Pulmonary artery endothelial cell (primary cell): ENCODE measurements at places on chromosomes 7 and 10.

DNA sequence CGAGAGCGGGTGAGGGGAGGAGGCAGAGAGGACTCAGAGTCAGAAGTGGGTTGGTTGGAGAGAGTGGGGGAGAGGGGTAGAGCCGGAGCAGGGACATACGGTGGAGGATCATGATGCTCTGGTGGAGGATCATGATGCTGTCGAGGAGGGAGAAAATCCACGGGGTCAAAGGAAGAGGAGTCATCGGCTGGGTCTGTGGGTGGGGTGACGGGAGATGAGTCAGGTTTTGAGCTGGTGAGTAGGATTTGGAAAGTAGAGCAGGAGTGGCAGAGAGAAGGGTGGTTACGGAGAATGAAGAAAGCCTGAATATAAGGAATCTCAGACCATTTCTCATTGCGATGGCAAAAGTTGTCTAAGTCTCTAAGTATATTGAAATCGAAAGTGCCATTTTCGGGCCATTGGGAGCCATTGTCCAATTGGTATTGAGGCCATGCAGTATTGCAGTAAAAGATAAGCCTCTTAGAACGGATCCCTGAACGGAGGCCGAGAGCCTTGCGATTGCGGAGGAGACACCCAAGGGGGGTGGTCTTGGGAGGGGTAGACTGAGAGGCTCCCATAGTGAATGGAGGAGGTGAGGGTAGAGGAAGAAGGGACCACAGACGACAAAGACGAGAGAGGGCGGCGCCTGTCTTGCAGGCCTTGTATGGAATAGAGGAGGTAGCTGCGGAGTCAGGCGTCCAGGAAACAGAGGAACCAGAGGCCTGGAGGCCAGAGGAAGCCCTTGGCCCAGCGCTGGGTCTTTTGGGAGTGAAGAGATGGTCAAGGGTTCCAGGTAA, 23.8 kb downstream of the SCIN start:
- DNase-seq, result no peak

DNA sequence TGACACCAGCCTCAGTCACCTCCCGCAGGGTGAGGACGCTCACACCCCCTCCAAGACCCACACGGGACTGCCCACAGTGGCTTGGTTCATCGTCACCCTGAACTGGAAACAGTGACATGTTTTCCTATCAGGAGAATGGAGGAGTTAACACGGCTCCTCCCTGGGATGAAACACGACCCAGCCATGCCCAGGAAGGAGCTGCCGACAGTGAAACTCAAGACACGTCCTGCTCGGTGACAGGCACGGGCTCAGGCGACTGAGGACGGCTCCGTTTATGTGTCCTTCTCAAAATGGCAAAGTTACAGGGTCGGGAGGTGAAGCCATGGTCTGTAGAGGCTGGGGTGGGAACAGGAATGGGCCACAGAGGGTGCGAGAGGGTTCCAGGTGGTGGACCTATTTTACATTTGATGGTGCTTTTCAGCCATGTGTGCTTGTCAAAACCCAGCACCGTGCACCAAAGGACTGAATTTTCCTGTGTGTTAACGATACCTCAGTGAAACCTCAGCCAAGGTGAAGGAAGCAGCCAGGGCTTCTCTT, 272.4 kb downstream of the ADARB2 start:
- DNase-seq, result no peak

DNA sequence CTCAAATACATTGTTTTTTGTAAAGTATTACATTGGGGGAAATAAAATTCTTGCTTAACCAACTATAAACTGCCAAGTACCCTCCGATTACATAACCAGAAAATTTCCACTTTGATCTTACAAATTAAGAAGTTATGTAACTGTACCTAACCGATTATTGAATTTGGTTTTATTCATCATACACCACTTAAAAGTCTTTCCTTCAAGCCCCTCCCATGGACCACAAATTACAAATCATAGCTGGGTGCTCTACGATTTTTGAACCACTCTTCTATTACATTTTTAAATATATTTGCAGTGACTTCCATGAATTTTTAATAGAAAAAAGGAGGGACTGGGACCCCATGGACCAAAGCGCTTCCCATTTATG, 630 bp downstream of the ZNF680 start:
- DNase-seq, result no peak

- no peak for DNase-seq
These were observed 50.2 kb upstream of the GNA12 start for GRCh38 chr7:2894118-2894940.

- DNase-seq, result no peak
These were observed 79.5 kb downstream of the FAM185A start for GRCh38 chr7:102828286-102828685.

- DNase-seq, result no peak
These were observed 232.7 kb downstream of the IMMP2L start for GRCh38 chr7:111329367-111330234.

DNA sequence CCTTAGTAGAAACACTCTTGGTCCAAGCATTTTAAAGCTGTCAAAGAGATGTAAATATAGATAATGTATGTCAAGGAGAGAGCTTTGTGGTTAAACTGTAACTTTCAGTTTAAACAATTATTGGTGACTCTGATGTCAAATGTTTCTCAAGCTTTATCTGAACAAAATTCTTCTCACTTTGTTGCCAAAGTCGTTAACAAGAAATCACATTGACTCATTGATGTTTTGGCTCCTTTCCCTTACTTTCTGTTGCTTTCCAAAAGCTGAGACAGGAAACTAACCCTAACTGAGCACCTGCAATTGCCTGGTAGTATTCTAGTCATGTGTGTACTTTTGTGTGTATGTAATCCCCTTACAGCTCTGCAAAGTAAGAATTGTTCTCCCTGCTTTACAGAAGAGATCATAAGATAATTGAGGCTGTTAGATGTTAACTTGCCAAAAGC, 108.5 kb downstream of the CFTR start:
- DNase-seq, result no peak

DNA sequence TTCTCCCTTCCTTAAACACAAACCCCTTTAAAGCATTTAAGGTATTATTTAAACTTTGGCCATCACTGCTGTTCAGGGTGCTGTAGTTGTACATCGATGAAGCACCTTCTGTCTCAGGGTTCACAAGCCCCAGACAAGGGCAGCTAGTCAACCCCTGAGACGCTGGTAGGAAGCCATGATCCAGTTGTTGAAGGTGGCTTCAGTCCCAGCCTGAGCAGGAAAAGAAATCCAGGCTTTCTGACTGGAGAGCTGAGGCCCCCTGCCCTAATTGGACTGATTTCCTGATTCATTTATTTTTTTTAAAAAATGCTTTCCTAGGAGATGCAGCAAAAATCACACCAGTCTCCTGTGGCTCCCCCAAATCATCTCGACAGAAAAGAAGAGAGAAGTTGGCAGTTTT, 15.8 kb downstream of the CPA1 start:
- DNase-seq, result no peak

DNA sequence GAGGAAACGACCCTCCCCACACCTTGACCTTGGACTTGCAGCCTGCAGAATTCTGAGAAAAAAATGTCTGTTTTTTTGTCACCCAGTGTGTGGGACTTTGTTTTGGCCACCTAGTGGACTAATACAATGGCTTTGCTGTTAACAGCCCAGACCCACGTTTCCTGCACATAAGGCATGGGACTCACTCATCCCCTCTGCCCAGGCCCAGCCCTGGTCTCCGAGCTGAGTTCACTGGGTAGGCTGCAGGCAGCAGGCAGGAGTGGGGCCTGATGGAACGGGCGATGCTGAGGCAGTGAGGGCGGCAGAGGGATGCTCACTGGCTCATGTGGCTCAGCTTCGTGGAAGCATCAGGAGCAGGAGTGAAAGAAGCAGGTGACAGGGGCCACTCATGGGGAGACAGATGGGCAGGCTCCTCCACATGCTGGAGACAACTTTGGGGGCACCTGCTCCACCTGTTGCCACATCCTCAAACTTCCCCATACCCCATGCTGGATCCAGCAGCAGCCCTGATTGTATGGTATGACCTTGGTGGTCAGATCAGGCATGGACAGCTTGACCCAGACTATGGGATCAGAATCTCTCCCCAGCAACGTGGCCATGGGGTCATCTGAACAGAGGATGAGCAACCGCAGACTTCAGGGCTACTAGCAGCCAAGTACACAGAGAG, 65.8 kb upstream of the ANTXRL start:
- no peak for DNase-seq

DNA sequence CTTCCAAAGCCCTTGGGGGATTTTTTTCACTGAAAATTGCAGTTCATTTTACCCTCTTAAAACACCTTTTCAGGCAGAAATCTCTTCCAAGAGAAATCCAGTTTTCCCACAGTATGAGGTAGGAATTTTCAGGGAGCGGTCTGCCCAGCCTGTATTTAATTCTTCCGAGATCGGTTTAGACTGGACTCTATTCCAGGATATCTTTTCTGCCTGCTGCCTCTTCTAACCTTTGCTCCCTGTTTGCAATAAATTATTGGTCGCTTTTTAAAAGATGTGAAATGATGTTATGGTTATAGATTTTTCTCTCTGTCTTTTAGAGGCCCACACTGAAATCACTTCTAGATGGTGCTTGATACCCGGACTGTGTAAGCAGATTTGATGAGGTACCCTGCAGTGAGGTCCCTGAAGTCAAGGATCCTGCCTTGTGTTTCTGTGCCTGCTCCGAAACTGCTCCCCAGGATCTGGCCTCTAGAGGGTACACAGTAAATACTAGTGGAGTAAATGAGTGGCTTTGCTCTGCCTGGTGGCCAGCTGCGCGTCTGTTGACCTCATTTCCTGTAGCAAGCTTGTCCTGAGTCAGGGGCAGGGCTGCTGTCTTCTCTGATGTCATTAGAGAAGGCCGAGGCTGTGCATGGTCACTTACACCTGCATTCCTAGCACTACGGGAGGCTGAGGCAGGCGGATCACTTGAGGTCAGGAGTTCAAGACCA, 191.6 kb downstream of the FANK1 start:
- no peak for DNase-seq

- peak; percentile 33 for DNase-seq
These were observed 12.8 kb downstream of the DNMBP start for GRCh38 chr10:99996671-99997648.

DNA sequence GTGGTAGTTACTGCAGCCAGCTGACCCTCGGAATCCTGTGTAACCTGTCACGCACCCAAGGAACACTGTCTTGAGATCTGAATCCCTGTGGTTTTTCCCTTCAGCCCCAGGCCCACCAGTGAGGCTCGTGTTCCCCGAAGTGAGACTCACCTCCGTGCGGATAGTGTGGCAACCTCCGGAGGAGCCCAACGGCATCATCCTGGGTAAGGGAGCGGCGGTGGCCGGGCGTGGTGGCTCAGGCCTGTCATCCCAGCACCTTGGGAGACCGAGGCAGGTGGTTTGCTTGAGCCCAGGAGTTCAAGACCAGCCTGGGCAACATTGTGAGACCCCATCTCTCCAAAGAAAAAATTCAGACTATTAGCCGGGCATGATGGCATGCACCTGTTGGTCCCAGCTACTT, 549.9 kb upstream of the FOXK1 start:
- no peak for DNase-seq

DNA sequence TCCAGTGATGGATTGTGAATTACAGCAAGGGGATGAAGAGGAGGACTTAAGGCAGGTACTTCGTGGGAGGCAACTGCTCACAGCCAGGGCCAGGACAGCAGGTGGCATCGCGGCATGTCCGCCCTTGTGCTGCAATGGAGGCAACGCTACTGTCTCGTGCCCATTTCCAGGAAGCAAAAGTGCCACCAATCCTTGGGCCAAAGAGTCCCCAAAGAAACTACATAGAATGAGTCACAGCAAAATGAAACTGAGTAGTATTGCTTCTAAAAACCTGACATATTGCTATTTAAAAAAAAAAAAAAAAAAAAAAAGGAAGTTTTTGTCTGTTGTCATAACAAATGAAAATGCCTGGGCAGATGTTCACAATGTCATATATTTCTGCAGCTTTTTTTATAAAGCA, 46.6 kb downstream of the RSU1 start:
- no peak for DNase-seq

DNA sequence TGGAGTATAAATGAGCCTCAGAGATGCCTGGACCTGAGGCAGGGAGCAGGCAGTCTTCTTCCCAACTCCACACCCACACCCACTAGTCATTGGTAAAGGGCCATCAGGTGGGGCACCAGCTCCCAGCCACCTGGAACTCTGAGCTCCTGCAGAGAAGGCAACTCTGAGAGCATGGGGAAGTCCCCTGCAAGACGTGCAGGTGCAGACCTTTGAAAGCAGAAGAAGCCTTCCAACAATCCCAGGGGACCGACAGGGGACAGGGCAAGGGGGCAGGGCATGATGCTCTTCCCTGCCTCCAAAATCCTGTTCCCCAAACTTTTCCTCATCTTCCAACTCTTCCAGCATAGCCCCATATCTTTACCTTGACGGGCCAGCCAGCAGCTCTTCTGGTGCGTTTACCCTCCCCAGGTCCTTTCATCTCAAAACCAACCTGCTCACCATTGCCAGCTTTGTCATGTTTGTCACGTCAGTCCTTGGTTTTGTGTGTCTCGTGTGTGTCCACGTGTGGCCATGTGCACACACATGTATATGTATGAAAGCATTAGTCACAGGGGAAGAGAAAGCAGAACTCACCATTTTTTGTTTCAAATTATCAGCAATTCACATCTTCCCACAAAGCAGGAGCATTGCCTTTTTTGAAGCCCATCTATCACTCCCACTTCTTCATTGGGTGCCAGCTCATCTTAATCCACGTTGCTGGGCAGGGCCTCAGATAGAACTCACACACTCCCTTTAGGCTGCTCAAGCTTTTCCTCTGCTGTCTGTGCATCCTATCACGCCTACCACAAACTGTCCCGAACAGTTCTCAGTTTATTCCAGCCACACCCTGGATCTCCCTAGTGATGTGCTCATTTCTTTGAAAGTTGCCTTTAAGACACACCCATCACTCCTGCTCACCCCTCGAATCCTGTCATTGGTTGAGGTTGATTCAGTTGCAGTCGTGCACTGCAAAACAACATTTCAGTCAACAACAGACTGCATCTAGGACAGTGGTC, 41.0 kb upstream of the AMPH start:
- no peak for DNase-seq

DNA sequence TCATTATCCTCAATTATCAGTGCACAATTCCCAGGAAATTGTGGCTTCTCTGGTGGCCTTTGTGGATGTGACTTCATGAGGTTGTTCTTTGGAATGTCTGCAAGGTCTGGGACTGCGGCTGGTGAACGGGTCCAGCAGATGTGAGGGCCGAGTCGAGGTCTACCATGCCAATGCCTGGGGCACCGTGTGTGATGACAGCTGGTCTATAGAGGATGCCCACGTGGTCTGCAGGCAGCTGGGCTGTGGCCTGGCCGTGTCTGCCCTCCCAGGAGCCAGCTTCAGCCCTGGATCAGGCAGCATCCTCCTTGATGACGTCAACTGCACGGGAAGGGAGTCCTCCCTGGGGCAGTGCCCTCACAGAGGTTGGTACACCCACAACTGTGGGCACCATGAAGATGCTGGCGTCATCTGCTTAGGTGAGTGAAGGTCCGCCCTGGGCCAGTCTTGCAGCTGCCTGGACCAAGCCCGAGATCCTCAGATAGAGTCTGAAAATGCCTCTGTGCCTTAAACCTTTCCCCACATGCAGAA, 46.9 kb downstream of the CUZD1 start:
- DNase-seq, result no peak

DNA sequence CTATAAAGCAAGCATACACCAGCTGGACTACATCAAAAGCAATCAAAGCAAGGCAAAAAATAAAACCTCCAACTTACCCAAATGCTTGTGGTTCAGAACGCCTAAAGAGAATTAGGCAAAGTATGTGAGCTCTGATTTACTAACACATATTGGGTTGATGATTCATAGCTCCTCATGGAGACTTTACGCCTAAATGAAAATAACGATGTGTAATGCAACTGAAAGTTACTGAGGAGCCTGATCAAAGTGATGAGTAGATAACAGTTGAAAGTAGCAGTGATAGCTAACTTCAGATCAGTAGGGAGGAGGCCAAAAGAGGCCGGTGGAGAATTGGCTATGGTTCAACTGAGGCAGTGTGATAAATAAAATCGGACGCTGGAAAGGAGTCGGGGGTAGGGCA, 85.0 kb downstream of the MPP7 start:
- no peak for DNase-seq
